ENCODE measurements at places on chromosomes 6 and 20. TPM values are rescaled to one million over a fixed set of nuclear protein-coding genes. Genes with fewer than 3 reads are reported as not detected.

TMC2 gene
- total RNA-seq, result not detected

LGSN gene
- not detected for total RNA-seq

HMGN4 gene
- total RNA-seq, result 83.3 TPM

LY6G6D gene
- total RNA-seq, result not detected

CFAP206 gene
- not detected for total RNA-seq

CHRNA4 gene
- total RNA-seq, result not detected

GTSF1L gene
- not detected for total RNA-seq

RBPJL gene
- total RNA-seq, result not detected

CLPSL2 gene
- not detected for total RNA-seq

TMEM200A gene
- 0.20 TPM for total RNA-seq

SLC26A8 gene
- total RNA-seq, result not detected

KCNK17 gene
- not detected for total RNA-seq

TRIM31 gene
- not detected for total RNA-seq

CGA gene
- not detected for total RNA-seq

SEL1L2 gene
- not detected for total RNA-seq

NKX2-4 gene
- total RNA-seq, result not detected

ZNF831 gene
- total RNA-seq, result 10.9 TPM

PRICKLE4 gene
- not detected for total RNA-seq

LRP11 gene
- 1.9 TPM for total RNA-seq

C4B gene
- 2.7 TPM for total RNA-seq

C6orf141 gene
- 0.43 TPM for total RNA-seq

SRMS gene
- total RNA-seq, result not detected

CDSN gene
- total RNA-seq, result not detected

SNAP25 gene
- total RNA-seq, result not detected

PLG gene
- not detected for total RNA-seq

FAM184A gene
- 3.2 TPM for total RNA-seq

FAM209B gene
- 1.0 TPM for total RNA-seq

SRSF12 gene
- 0.83 TPM for total RNA-seq

WFDC10B gene
- total RNA-seq, result not detected

FOXA2 gene
- total RNA-seq, result not detected

RFX6 gene
- not detected for total RNA-seq

FHL5 gene
- not detected for total RNA-seq

TEAD3 gene
- 0.68 TPM for total RNA-seq

KIAA1755 gene
- not detected for total RNA-seq

ENPP5 gene
- total RNA-seq, result 0.40 TPM

KHDRBS2 gene
- not detected for total RNA-seq

ZFP57 gene
- total RNA-seq, result not detected

TMEM151B gene
- 0.05 TPM for total RNA-seq

FLRT3 gene
- total RNA-seq, result not detected

CDKAL1 gene
- total RNA-seq, result 23.6 TPM

CLDN20 gene
- total RNA-seq, result not detected

PPP1R3G gene
- 0.16 TPM for total RNA-seq

HLA-DQA1 gene
- 3.9 TPM for total RNA-seq

C20orf204 gene
- 4.7 TPM for total RNA-seq

ARFGEF3 gene
- 1.8 TPM for total RNA-seq

LINC00237 gene
- total RNA-seq, result not detected

CTAGE9 gene
- not detected for total RNA-seq

FAM83C gene
- not detected for total RNA-seq

Data from activated CD8-positive, alpha-beta T cell treated with anti-CD3 and anti-CD28 coated beads for 36 hours (primary cell).